ENCODE measurements at places on chromosomes 11 and 22. TPM values are rescaled to one million over a fixed set of nuclear protein-coding genes. Genes with fewer than 3 reads are reported as not detected.

Gene FAM181B
- 0.18 TPM for total RNA-seq

GRCh38 chr11:26827567-26828081 is 105.8 kb upstream of the SLC5A12 start:
- no peak overlapping the region for H3K4me3 ChIP-seq
- H3K4me1 ChIP-seq = no peaks in the 10 kb centered on the region
- no peak for DNase-seq
- H3K36me3 ChIP-seq = no peaks in the 10 kb centered on the region
- H3K27me3 ChIP-seq = no peaks in the 10 kb centered on the region

DNA sequence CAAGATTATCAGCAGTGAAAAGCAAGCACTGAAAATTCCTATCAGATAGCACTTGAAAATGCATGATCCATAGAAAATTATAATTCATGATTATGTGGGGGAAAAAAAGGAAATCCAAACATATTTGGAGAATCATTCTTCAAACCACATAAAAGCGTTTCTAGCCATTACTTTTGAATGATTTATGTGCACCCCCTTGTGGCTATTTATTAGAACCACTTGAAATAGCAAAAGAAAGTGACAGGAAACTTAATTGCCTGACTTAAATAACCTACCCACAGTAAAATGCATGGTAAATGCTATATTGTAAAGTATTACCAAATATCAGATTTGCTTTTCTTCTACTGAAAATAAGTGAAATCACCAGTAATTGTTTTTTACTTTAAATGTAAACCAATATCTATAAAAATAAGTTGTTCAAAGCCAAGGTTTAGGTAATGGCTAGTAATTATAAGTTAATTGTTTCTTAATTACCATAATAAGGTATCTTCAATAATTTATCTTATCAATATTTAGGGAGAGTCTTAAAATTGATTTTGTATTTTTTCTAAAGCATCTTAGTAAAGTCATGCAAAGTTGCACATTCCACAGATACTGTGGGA is 168.5 kb downstream of the ARHGAP42 start:
- no peak overlapping the region for H3K4me3 ChIP-seq
- H3K27me3 ChIP-seq = no peaks in the 10 kb centered on the region
- no peaks in the 10 kb centered on the region for H3K36me3 ChIP-seq

Gene MYOD1
- not detected for total RNA-seq

Gene NNMT
- total RNA-seq = 257 TPM

Gene OR8D4
- not detected for total RNA-seq

Gene TRIM29
- total RNA-seq = 1,454 TPM

DNA sequence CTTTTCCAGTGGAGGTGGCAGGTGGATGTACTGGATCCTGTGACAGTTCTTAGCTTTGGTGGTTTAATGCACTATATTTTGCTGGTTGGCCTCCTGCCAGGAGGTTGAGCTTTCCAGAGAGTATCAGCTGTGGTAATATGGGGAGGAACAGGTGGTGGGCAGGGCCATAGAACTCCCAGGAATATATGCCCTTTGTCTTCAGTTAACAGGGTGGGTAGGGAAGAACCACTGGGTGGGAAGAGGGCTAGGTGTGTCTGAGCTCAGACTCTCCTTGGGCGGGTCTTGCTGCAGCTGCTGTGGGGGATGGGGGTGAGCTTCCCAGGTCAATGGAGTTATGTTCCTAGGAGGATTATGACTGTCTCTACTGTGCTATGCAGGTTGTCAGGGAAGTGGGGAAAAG is 203.8 kb downstream of the DLG2 start:
- H3K27ac ChIP-seq = no peak overlapping the region
- no peak overlapping the region for H3K4me3 ChIP-seq
- no peaks in the 10 kb centered on the region for H3K36me3 ChIP-seq
- H3K4me1 ChIP-seq = no peaks in the 10 kb centered on the region
- DNase-seq = no peak
- no peaks in the 10 kb centered on the region for H3K27me3 ChIP-seq

Gene ARHGAP42
- 18.4 TPM for total RNA-seq

DNA sequence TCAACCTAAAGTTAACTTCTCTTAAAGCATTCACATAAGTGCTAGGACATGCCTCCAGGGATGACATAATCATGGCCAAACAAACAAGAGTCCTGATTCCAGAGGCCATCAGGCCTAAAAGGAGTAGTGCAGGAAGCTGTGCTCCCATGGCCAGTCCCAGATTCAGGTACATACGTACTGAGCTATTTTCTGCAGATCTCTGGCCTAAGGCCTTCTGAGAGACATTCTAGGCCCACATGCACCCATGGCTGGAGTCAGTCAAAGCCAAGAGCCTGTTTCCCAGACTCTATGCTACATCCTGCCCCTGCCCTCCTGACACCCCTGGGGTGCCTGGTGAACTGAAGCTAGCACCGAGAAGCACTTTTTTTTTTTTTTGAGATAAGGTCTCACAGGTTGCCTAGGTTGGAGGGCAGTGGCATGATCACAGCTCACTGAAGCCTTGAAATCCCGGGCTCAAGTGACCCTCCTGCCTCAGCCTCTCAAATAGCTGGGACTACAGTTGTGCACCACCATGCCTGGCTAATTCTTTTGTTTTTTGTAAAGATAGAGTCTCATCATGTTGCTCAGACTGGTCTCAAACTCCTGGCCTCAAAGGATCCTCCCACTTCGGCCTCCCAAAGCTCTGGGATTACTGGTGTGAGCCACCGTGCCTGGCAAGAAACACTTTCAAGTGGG is 553 bp downstream of the CD3D start:
- H3K27me3 ChIP-seq = peaks cover 7% of the 10 kb centered on the region
- no peaks in the 10 kb centered on the region for H3K4me1 ChIP-seq
- no peak for DNase-seq

- no peaks in the 10 kb centered on the region for H3K27me3 ChIP-seq
- peaks cover 36% of the 10 kb centered on the region for H3K4me1 ChIP-seq
- no peaks in the 10 kb centered on the region for H3K36me3 ChIP-seq
- H3K4me3 ChIP-seq = no peak overlapping the region
These were observed 79.3 kb downstream of the SGSM3 start for GRCh38 chr22:40449676-40450035.

Gene MB
- total RNA-seq = 4.3 TPM

GRCh38 chr22:35299217-35299672 is 449 bp upstream of the TOM1 start:
- no peaks in the 10 kb centered on the region for H3K27me3 ChIP-seq
- H3K4me3 ChIP-seq = peak overlapping the region; percentile 89
- DNase-seq = no peak

DNA sequence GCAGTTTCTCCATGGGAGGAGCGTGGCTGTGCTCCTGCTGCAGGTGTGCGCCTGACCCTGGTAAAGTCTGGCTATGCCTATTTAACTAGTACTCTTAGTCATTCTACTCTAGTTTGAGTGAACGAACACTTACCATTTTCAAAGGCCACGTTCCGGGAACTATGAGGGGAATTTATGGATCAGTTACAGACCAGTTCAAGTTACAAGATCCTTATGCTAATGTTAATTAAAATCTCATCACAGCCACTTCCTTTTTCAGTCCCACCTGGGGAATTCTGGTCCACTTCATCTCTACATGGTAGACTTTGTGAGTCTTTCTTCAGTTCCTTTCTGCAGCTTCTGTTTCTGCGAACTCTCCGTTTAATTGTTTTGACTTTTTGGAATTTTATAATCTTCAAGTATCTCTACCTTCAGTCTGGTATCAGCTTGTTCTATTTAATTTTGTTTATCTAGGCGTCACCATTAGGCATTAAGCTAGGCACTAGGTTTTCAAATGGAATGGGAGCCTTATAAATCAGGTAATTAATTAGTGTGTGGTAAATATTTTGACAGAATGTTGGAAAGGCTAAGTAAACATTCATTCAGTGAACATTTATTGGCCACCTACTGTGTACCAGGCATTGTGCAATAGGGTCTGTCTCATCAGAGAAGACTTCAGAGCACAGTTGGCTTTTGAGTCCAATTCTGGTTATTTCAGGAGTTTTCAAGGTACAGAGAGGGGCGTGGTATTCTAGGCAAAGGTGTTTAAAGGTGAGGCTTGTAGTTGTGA is 78.9 kb downstream of the GRK3 start:
- no peak overlapping the region for H3K4me3 ChIP-seq
- DNase-seq = no peak
- no peak overlapping the region for H3K27ac ChIP-seq
- H3K36me3 ChIP-seq = no peaks in the 10 kb centered on the region

GRCh38 chr11:82733444-82734119 is at the start of gene FAM181B:
TSS of gene FAM181B (minus strand) at chr11:82733864. CDS start at chr11:82733729, 135 bp downstream.
- H3K4me3 ChIP-seq = peak within 1 kb of the TSS; percentile 67
- H3K36me3 ChIP-seq = no peaks in the 10 kb centered on the region
